ENCODE measurements at places on chromosomes 4 and X.

- DNase-seq = no peak
These were observed 18.1 kb downstream of the CHIC1 start for GRCh38 chrX:73581002-73581628.

DNA sequence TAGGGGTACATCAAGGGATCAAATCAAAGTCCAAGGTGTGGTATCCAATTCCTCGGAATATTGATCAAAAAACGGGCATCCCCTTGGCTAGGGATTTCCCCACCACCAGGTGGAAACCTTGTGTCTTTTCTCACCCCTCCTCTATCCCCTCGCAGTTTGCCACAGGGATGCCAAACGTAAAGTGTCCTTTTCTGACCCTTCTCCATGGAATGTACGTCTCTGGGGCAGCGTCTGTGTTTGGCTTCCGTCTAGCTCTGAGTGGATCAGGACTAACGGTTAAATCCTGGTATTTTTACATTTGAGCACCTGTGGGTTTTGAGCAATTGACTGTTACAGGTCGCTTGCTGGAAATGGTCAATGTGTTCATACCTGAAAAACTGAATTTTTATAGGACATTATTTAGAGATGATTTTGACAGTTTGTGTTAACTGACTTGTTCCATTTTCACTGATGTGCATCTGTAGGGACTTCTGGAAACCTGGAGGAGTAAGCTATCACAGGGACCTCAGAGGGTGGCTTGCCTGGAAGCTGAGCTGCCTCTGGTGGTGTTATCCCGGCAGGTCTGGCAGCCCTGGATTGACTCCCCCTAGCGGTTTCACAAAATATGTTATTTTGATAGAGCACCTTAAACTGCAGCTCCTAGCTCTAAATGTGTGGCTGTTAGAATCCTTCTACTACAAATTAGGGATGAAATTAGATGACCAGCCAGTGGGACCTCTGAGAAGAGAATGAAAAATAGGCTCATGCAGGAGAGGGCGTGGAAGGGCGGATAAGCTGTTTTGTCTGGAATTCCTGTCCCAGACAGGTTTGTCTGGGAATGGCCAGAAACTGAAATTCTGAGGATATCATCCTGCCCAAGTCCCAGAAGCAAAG is 8.8 kb upstream of the MGST2 start:
- peak; percentile 85 for DNase-seq

- peak; percentile 2 for DNase-seq
These were observed 233.5 kb downstream of the SCFD2 start for GRCh38 chr4:53132132-53132891.

- DNase-seq = no peak
These were observed 186.4 kb upstream of the PUDP start for GRCh38 chrX:7334253-7334935.
